ENCODE measurements at places on chromosomes 5 and 9. TPM values are rescaled to one million over a fixed set of nuclear protein-coding genes. Genes with fewer than 3 reads are reported as not detected.

Gene PCAT7
- total RNA-seq, result not detected

Gene PCDHA9
- not detected for total RNA-seq

Gene FCHO2
- 4.7 TPM for total RNA-seq

Gene SAPCD2
- total RNA-seq, result 4.0 TPM

Gene MOCS2
- 57.0 TPM for total RNA-seq

Gene SOHLH1
- total RNA-seq, result not detected

Gene TSSK1B
- total RNA-seq, result 0.04 TPM

Gene ZNF354C
- 3.0 TPM for total RNA-seq

Measured in hair follicular keratinocyte (primary cell).